ENCODE measurements at places on chromosomes 4 and X.

DNA sequence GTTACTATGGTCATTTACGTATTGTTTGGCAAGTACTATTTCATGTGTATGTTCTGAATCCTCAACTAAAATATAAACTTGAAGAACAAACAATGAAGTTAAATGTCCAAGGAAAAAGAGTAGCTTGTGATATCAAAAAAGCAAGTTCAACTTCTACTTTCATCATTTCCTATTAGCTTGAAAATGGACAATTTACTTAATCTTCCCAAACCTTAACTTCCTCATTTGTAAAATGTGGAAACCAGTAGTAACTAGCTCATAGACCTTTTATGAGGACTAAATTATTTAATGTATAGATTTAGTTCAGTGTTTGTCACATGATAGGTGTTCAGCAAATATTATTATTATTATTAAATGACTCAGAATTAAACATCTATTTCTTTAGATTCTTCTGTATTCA lies 276.8 kb upstream of the TET2 start:
- DNase-seq, result no peak

GRCh38 chr4:47287735-47288134 lies 175.8 kb downstream of the COMMD8 start:
- no peak for DNase-seq

- peak; percentile 68 for DNase-seq
Observed at GRCh38 chrX:151396825-151397740, at the start of gene VMA21. Gene VMA21 (plus strand): TSS chrX:151397206. CDS start chrX:151397309, 103 bp downstream.

- no peak for DNase-seq
Observed at GRCh38 chr4:55038176-55038890, 87.1 kb downstream of the KDR start.

GRCh38 chrX:46551494-46552128 lies 6.4 kb upstream of the ZNF674 start:
- no peak for DNase-seq

GRCh38 chr4:54228056-54228527 lies 1.0 kb upstream of the PDGFRA start:
- DNase-seq, result peak; percentile 33

- no peak for DNase-seq
Observed at GRCh38 chrX:111090458-111090857, 5.5 kb upstream of the PAK3 start.

- no peak for DNase-seq
Observed at GRCh38 chrX:118220509-118220908, 103.9 kb upstream of the KLHL13 start.

All from midbrain (tissue), 1 donor.